ENCODE measurements at places on chromosomes 11 and 22.
A peak's percentile ranks its signal among the peaks of the same experiment; 100 is the strongest.

GRCh38 chr11:132595711-132596134, 936.6 kb downstream of the OPCML start:
- DNase-seq: no peak

DNA sequence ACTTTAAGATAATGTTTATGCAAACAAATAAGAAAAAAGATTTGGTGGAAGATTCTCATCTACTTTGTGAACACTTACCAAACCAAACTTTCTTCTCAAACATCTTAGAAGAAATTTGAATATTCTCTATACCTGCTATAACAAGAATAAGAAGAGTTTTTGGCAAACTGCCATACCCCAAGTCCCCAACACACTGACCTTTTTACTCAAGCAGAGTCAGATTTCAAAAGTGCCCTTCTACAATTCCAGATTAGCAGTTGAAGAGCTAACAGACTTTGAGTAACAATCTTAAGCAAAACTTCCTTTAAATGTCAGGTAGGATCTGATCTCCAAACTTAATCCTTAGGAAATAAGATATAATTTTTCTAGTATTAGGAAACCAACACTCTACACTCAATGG, 33.9 kb downstream of the TSG101 start:
- DNase-seq: no peak

- peak; percentile 95 for DNase-seq
These were observed 29.5 kb upstream of the WNT7B start for GRCh38 chr22:46006379-46007002.

GRCh38 chr11:59200423-59200746, 12.3 kb downstream of the MPEG1 start:
- DNase-seq: no peak

DNA sequence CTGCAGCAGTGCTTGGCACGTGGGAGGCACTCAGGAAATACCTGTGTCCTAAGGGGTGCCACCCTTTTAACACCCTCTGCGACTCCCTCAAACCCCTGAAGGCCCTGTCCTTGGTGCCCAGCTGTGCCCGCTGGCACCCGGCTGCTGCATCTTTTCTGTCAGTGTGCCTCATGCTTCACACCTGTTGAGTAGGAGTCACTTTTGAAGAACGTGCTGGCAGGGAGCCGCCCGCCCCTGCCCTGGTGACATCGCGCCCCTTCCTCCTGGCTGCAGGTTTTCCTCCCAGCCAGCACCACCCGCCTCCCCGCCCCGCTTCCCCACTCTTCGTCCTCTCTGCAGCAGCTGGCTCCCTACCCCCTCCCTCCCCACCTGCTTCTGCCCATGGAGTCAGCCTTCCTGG, 17.8 kb downstream of the FRMD8 start:
- no peak for DNase-seq

- no peak for DNase-seq
These were observed 27.2 kb downstream of the YDJC start for GRCh38 chr22:21602579-21602978.

DNA sequence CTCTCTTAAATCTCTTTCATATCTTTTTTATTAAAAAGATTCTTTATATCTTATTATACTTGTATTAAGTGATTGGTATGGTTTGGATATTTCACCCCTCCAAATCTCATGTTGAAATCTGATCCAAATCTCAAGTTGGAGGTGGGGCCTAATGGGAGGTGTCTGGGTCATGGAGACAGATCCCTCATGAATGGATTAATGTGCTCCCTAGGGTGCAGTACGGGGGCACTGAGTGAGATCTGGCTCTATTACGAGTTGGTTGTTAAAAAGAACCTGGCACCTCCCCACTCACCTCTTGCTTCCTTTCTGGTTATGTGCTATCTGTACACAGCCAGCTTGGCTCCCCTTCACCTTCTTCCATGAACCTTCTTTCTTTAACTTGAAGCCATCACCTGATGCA, 149.6 kb downstream of the CWF19L2 start:
- no peak for DNase-seq

GRCh38 chr11:64124147-64124546, 41.8 kb downstream of the MACROD1 start:
- DNase-seq: no peak

- no peak for DNase-seq
These were observed 31.7 kb downstream of the ALG12 start for GRCh38 chr22:49886346-49887063.

DNA sequence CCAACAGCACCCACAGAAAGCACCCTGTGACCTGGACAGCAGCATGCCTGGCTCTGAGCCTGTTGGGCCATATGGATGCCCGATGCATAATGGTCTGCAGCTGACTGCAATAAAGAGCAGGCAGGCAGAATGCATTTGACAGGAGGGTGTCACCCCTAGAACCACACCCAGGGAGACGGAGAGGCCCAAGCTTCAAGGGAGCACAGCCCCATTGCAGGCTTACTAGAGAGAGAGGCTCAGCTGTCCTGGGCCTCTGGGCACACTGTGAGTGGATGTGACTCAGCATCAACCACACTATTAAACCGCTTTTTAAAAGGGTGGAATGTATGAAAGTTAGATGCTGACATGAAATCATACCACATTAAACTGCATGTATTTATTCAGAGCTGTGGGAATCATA, 365.3 kb downstream of the CTTN start:
- DNase-seq: no peak

DNA sequence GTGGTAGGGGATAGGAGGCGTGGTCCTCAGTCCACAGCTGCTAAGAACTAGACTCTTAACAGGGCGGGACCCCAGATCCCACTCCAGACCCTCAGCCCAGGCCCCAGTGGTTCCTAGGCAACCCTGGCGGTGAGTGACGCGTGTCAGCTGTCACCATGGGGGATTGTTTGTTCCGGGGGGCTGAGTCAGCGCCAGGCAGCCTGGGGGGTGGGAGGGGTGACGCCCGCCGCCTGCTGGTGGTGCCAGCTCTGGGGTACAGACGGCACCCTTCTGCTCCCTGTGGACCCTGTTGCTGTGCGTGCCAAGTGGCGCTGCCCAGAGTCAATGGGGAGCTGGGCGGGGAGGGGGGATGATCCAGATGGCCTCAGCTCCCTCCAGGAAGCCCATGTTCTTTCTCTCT, 2.5 kb downstream of the CNIH2 start:
- DNase-seq: no peak

- DNase-seq: no peak
These were observed 4.3 kb upstream of the TEAD1 start for GRCh38 chr11:12669930-12670329.

DNA sequence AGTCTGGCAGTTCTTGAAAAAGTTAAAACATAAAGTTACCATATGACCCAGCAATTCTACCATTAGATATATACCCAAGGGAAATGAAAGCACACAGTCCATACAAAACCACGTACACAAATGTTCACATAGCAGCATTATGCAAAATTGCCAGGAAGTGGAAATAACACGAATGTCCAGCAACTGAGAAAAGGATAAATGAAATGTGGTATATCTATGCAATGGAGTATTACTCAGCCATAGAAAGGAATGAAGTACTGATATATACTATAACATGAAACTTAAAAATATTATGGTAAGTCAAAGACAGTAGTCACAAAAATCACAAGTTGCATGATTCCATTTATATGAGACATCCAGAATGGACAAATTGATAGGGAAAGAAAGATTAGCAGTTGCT, 57.9 kb downstream of the C2CD3 start:
- no peak for DNase-seq

GRCh38 chr11:61543606-61544306, 35.2 kb downstream of the LRRC10B start:
- DNase-seq: no peak

- DNase-seq: no peak
These were observed 50.4 kb downstream of the TCP11L1 start for GRCh38 chr11:33089776-33090175.

GRCh38 chr11:33996498-33997454, 54.8 kb upstream of the CAPRIN1 start:
- DNase-seq: peak; percentile 85

DNA sequence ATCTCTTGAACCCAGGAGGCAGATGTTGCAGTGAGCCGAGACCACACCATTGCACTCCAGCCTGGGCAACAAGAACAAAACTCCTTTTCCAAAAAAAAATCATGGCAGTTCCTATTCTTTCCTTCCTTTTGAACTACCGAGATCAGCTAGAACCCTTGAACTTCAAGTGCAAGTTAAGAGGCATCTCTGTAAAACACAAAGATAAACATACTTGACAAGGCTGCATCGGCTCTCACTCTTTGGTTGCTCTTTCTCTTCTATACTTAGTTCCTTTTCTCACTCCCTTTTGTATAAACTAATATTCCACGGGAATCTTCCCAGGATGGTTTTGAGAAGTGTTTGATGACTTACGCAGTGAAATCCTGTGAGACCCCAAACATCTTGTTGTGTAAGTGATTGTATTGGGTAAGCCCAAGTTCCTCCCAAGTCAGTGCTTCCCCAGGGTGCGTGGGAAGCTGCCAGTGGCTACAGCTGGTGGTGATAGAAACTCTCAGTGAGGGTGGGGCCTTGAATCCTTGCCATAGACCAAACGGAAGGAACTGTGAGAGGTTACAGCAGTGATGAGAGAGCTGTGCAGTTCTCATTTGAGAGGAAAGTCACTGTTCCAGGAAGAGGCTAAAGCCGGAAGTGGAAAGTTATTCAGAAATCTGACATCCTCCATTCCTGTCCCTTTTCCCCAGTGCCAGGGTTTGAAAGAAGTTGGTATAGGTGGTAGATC, 24.1 kb upstream of the CDC42EP2 start:
- no peak for DNase-seq

DNA sequence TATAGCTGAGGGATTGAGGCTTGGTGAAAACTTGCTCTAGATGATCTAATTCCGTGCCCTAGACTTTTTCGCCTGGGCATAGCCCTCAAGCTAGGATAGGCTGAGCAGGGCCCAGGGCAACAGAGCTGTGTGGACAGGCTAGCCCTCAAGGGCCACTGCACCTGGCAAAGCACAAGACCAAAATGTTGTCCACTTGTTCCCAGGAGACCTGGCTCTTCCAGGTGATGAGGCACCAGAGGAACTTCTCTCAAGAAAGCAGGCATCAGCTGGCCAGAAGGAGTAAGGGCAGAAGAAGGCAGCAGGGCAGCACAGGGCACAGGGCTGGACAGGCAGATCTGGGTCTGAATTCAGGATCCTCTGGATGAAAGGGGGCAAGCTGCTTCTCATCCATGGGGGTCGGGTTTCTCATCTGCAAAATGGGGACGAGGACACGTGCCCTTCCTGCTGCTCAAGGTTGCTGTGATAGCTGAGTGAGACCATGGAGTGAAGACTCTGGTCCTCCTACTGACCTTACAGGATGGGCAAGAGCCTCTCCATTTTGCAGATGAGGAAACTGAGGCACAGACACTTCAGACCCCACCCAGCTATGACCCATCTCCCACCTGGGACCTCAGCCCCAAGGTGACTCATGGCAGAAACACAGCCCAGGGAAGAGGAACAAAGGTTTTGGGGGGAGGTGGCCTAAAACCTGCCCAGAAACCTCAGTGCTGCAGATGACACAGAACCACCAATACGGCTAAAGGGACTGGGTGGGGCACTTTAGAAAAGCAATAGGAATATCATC, 42.2 kb upstream of the PRDM11 start:
- DNase-seq: no peak

DNA sequence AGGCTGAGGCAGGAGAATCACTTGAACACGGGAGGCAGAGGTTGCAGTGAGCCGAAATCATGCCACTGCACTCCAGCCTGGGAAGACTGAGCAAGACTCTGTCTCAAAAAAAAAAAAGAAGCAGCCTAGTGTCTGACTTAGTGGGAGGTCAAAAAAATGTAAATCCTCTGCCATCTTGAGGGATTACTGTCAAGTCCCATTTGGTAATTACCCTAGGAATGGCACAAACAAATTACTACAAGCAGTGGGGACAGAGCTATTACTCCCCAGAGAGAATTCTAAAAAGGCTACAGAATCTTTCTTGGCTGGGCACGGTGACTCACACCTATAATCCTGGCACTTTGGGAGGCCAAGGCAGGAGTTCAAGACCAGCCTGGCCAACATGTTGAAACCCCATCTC, 3.8 kb downstream of the SERPING1 start:
- DNase-seq: no peak

- no peak for DNase-seq
These were observed 11.7 kb downstream of the SAA1 start for GRCh38 chr11:18277565-18278271.

DNA sequence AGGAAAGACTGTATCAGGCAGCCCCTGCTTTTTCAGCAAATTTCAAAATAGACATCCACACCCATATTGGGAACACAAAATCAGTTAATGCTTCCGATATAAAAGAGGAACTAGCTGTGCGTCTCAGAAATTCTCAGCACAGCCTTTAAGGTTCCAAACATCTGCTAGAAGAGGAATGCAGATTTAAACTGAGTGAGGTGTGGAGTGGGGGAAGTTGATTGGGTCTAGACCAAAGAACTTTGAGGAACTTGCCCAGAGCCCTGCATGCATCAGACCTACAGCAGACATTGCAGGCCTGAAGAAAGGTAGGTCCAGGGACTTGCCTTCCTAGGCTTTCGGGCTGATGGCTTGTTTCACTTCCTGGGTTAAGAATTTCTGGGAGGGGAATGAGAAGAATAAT, at the start of gene MS4A4A:
TSS of gene MS4A4A (plus strand) at position 255 of the 400 bp plus-strand sequence. CDS start at position 265, 10 bp downstream.
- DNase-seq: no peak

DNA sequence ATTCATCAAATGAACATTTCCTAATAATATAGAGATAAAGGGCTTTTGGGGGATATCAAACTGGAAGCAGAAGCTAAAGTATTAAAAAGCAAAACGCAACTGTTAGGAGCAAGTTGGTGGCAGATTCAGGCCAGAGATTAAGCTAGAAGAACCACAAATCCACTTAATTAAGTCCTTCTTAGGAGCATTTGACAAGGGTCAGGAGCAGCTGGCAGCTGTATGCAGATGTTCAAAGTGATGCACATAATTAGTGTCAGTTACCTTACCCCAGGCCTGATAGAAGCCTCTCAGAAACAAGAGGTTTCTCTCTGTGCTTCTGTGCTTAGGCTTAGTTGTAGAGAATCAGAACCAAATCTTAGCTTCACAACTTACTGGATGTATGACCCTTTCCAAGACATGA, 546.5 kb upstream of the ANO5 start:
- DNase-seq: no peak

GRCh38 chr11:46108751-46109150, 12.5 kb downstream of the PHF21A start:
- no peak for DNase-seq

Measured in activated CD8-positive, alpha-beta T cell treated with anti-CD3 and anti-CD28 coated beads for 36 hours (primary cell).